ENCODE measurements at places on chromosomes 7 and 10.

DNA sequence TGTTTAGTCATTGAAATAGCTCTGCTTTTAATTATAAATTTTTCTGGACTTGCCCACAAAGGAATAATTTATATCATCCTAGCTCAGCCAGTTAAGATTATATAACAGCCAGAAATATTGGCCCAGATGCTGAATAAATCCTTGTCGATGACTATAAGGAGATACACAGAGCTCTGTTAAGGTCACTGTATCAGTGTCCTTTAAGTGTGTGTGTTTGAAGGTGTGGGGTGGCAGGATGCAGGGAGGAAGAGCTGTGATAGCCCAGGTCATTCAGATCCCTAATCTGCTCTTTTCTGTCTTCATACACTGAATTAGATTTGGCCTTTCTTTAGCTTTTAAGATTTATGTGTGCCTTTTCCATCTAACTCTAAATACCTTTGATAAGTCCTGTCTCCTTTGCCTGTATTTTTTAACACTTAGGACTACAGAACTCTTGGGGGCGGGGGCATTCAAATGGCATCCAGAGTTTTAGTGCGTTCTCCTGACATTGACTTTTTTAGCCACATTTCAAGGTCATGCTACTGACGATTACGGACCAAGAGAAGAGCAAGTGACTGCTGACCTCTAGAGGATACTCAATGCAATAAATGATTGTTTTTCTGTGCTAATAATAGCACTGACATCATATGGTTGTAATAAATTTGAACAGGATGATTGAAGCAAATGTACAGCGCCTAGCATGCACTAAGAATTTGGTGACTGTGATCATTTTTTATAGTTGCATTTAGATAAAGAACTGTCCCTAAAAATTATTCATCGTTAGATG is 172.3 kb downstream of the CACNB2 start:
- peak; percentile 21 for DNase-seq

DNA sequence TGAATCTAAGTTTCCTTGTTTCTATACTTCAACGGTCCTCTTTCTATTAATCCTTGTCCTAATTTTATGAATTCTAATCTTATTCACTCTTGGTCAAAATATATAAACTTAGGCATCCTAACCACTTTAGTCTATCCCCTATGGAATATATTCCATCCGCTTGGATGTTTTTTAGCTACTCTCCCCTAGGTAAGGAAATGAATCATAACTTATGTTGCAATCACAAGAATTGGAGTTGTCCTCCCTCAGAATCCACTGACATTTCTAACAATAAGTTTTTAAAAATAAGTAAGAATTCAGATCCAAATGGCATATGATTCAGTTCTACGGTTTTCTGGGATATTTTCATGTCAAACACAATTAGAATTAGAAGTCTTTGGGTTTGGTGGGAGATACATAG is 1081.6 kb downstream of the SORCS1 start:
- no peak for DNase-seq

DNA sequence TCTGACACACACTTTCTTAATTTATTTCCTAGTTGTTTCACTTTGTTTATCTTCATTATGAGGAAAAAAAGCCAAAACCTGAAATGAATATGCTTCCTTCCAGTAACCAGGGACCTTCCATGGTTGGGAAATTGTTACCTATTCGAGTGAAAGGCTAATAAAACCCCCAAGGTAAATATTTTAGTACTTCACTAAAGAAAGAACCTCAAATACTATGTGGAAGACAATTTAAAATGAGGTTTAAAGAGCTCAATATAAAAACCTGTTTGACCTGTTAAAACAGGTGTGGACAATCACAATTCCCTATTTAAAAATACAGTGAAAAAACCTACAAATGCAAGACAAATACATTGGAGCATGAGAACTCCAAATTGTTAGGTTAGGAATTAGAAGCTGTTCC is 192.6 kb downstream of the CFTR start:
- DNase-seq, result peak; percentile 94

DNA sequence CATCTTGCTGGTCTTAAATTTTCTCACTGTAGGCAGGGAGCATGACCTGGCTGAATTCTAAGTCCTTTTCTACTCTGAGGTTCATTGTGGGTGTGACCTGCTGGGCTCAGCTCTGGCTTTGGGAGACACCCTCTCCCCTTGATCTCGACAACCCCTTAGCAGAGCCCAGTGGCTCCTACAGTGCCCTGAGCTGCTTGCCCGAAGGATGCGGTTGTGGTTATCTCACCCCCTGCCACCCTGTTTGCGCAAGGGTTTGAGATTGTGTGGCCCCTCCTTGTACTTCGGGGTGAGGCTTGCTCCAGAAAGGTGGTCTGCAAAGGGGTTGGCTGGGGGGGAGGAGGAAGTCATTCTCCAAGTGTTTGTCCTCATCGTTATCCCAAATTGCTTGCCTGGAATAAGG is 55.3 kb downstream of the TCF7L2 start:
- DNase-seq, result no peak

DNA sequence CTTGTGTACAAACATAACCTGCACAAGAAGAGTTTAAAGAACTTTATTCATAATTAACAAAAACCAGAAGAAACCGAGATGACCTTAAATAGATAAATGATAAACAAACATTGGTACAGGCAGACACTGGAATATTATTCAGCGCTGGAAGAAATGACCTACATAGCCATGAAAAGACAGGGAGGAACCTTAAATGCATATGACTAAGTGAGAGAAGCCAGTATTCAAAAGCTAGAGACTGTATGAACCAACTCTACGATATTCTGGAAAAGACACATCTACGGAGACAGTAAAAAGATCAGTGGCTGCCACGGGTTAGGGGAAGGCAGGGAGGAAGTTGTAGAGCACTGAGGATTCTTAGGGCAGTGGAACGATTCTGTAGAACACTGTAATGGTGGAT is 333.8 kb upstream of the AKR1E2 start:
- no peak for DNase-seq

- DNase-seq, result no peak
Observed at GRCh38 chr7:45021604-45022296, 21.7 kb downstream of the CCM2 start.

DNA sequence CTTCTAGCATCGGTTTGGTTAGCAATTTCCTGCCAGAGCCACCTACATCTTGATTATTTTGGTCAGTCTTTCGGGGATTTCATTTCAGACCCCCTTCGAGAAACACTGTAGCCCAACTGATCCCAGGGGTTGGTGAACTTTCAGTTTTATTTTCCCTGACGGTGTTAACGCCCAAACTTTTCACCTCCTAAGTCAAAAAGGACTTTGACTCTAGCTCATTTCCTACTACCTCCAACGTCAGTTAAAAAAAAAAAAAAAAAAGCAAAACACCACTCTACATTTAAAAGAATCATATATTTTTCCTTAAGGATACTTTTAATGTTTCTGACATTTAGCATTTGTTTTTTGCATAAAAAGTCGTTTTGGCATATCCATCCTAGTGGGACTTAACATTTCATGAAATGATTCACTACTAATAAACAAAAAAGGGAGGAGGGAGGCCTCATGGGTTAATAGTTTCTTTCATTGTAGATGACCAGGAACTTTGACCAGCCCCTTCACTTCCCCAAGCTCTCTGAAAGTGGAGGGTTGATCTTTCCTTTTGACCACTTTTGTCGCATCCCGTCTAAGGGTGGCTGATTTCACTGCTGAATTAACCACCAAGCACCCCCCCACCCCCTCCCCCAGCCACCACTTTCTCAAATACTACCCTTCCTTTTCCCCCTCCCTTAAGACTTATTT is 764 bp upstream of the TCF7L2 start:
- no peak for DNase-seq

GRCh38 chr10:58743466-58744115 is 230.9 kb downstream of the BICC1 start:
- peak; percentile 15 for DNase-seq

DNA sequence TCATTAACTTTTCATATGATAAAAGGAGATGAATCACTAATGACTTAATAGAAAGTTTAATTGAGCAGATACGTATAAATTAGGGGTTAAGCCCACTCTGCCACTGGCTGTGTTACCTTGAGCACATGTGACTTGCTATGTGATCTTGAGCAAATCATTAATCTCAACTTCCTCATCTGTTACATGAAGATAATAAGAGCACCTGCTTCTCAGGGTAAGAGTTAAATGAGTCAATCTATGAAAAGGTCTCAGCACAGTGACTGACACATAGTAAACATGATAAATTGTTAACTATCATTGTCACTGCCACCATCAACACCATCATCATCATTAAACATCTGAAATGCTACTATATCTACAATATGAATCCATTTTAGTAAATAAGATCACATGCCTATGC is 110.8 kb downstream of the TPK1 start:
- DNase-seq, result no peak

GRCh38 chr7:75611557-75612178 is 119.5 kb downstream of the SPDYE5 start:
- DNase-seq, result no peak

GRCh38 chr10:47451998-47452494 is 31.9 kb downstream of the ANXA8 start:
- DNase-seq, result no peak

Data from NCI-H748 treated with DMSO at 0.1 percent for 48 hours (cell line).